GM20000 (cell line): ENCODE measurements at places on chromosomes 1 and 21.

- DNase-seq, result no peak
Measured at GRCh38 chr1:200934676-200935245, 40.1 kb downstream of the INAVA start.

- no peak for DNase-seq
Measured at GRCh38 chr21:35649186-35649585, 411.1 kb downstream of the SETD4 start.

DNA sequence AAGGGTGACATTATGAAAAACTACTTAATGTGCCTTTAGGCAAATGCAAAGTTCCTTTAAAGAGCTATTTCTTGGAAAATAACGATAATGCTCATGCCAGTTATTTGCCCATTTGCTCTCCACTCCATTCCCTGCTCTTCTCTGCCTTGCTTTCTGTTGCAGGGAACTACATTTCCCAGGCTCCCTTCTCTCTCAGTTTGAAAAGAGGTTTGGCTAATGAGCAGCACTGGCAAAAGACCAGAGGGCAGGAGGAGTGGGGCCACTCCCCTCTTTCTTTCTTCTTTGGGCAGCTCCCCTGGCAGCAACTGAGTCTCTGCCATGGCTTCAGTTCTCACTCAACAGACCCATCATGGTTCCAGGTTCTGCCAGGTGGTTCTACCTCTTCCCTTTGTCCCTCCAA is 130.5 kb downstream of the RWDD3 start:
- DNase-seq, result no peak

GRCh38 chr1:53336146-53336545 is 8.3 kb upstream of the LRP8 start:
- no peak for DNase-seq

DNA sequence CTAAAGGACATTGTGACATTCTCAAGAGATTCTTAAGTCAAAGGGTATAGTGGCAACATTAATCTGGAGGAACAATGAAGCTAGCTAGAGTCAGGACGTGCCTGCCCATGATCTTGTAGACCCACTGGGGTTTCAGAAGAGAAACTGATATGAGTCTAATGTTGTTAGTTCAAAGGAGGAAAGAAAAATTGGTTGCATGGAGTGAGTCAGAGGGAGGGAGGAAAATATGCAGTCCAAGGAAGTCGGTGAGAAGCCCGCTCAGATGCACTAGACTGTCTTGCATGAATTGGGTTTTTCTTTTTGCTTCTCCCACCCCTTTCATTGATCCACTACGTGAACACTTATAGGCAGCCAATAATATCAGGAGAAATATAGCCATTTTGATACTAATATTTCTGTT is 53.8 kb upstream of the SYT14 start:
- no peak for DNase-seq

DNA sequence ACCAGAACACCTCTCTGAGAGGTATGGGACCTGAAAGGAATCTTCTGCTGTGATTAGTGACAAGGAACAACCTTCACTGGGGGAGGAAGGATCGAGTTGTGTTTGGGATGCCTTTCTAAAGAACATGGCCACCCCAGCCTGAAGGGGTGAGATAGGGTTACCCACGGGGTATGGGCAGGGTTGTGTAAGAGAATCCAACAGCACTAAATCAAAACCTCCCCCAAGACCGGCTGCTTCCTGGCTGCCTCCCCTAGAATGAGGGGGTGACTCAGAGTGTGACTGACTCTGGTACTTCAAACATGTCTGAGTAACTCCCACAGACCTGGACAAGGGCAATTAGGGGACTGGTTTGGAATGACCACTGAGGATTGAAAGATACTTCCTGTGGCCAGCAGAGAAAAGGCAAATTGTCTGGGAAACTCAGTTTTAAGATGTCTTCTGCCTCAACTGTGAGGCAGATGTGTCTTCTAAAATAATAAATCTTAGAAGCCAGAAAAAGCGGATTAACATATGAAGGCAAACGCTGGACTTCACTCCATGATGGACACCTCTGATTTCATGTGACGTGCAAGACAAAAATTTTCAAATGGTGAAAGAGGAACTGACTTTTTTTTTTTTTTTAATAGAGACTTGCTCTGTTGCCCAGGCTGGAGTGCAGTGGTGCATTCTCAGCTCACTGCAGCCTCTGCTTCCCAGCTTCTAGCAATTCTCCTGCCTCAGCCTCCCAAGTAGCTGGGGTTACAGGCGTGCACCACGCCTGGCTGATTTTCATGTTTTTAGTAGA is 6.7 kb upstream of the PTPN14 start:
- no peak for DNase-seq

GRCh38 chr1:50369830-50370229 is 53.4 kb downstream of the DMRTA2 start:
- no peak for DNase-seq
